ENCODE measurements at places on chromosomes 1 and 21.

GRCh38 chr1:93537924-93538323 lies 90.0 kb downstream of the FNBP1L start:
- no peak for DNase-seq

- no peak for DNase-seq
Observed at GRCh38 chr21:26408511-26408910, 164.6 kb downstream of the CYYR1 start.

DNA sequence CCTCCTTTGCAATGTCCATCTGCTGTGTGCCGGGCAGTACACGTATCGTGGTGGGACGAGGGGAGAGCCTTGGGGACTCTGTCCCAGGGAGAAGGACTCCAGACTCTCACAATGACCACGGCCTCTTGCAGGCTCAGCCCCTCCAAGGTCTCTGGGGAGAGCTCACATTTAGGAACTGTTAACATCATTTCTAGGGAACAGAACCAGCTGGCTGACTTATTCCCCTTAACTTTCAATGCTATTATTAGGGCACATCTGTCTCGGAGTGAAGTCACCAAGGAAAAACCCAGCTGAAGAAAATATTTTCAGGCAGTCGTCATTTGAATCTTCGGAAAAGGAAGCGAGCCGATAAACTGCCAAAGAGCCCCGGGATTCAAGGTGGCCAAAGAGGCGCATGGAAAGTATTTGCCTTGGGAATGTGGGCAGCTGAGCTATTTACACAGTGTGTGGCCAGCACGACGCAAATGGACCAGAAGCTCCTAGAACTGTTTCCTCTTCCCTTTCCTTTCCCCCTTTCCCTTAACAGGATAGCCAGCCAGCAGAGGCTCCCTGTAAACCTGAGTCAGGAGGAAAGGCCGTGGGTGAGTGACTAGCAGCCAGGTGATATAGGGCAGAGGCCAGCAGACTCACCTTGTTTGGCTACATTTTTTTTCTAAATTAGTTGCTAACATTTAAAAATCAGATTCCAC lies 74.5 kb downstream of the ITPKB start:
- DNase-seq = no peak

DNA sequence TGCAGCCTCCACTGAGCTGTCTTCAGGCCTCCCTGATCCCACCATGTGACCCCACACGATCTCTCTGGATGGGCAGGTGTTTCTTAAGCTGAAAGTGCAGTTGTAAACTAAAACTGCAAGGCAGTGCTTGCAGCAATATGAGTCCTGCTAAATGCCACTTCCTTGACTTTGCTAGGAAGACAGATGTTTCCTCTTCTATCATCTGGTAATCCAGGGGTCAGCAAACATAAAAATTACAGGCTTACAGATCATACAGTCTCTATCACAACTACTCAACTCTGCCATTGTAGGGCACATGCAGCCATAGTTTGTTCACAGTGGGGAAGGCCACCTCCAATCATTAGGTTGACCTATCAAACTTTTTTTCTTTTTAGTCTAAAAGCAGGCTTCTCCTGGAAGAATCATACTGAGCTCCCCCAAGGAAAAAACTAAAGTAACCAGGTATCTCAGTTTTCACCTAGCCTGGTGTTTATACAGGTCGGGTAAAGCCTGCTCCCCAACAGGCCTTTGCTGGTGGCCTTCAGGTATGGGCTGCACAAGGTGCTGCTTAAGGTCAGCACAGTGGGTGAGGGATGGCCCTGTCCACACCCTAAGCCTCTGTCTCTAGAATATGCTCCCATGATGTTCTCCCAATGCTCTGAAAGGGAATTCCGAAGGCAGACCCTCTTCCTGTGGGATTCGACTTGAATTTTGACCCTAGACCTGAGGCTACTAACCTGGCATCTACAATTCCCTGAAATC lies 10.8 kb downstream of the ABCA4 start:
- no peak for DNase-seq

- no peak for DNase-seq
Observed at GRCh38 chr1:192954705-192955265, 104.4 kb downstream of the UCHL5 start.

- peak; percentile 37 for DNase-seq
Observed at GRCh38 chr1:10909697-10910680, 102.5 kb upstream of the TARDBP start.

- no peak for DNase-seq
Observed at GRCh38 chr1:208445758-208446203, 201.6 kb upstream of the PLXNA2 start.

GRCh38 chr1:211305044-211305443 lies 21.6 kb upstream of the TRAF5 start:
- DNase-seq = no peak

GRCh38 chr1:115252585-115252984 lies 85.5 kb downstream of the NGF start:
- no peak for DNase-seq

DNA sequence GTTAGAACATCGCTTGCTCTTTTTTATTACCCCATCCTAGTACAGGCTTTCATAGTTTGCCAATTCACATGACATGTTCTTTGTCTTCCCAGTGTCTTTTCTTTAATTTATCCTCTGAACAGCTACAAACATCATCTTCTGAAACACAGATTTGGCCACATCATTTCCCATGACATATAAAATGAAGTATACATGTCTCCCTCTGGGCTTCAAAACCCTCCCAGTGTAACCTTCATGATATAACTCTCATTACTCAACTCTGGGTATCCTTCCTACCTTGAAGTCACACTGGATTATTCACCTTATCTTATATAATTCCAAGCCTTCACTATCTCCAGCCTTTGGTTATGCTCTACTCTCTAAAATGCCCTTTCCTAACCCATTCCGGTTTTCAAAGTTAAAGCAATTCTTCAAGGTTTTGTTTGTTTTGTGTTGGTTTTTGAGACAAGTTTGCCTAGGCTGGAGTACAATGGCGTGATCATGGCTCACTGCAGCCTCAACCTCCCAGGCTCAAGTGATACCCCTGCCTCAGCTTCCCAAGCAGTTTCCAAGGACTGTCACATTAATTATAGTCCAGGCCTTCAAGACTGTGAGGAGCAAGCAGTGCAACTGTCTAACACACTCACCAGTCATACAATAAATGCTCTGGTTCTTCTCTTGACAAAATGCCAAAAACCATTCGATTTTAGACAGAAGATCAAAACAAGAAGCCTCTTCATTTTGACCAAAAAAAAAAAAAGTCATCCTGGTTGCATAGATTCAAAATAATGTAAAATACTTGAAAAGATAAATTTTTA lies 5.8 kb downstream of the RGS1 start:
- DNase-seq = no peak

Data from NCI-H1092 (cell line).